ENCODE measurements at places on chromosomes 16 and 17.

DNA sequence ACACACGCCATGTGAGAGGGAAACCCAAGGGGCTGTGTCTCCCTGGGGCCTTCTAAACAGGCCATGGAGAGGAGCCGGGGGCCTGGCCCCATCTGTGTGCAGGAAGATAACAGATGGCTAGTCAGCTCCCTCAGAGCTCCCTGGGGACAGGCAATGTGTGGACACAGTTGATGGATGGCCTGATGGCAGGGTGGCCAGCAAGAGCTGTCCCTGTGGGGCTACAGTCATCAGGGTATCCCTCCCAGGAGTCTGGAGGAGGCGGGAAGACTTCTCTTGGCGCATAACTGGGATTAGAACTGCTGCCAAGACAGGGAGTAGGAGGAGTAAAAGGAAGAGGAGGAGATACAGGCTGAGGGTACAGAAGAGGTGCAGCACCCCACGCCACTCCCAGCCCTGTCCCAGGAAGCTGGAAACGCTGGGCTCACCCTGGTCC, 17.3 kb downstream of the MYO18A start:
- DNase-seq, result no peak

DNA sequence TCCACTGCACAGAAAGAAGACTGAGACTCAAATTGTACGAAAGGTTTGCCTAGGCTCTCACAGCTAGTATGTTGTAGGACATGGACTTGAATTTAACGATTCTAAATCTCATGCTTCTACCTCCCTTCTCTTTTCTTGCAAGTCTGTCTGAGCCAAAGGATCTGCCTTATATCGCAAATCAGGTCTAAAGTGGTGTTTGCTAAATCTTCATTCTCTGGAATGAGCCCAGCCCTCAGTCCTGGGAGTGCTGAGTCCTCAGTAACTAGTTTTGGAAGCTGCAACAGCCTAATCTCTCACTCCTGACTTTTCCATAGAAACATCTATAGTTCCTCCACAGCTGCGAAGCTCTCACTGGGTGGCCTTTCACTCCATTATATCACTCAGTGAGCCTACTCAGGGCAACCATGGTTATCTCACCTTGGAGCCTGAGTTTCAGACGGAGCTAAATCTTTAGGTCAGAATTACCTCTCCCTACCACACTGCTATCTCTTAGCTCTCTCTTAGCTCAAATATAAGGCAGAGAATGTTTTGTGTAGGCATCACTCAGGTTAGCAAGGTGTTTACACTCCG, 575.5 kb upstream of the C16orf82 start:
- DNase-seq, result no peak

DNA sequence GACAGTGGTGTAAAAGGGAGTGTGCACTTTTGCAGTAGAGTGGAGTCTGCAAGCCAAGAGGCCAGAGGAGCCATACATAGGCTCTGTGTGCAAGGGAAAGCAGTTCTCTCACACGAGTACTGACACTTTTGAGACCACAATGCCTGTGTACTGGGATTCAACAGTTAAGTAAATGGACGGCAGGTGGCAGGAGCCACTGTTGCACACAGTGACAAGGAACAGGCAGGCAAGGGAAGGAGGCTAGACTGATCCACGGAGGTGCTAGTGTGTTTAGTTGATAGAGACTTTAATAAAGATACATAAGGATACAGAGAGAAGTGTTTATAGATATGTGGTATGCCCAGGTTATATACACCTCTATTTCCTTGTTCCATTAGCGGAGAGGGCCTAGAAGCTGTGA, 67.0 kb downstream of the MPRIP start:
- no peak for DNase-seq

- no peak for DNase-seq
Measured at GRCh38 chr16:25978218-25978617, 286.5 kb downstream of the HS3ST4 start.

DNA sequence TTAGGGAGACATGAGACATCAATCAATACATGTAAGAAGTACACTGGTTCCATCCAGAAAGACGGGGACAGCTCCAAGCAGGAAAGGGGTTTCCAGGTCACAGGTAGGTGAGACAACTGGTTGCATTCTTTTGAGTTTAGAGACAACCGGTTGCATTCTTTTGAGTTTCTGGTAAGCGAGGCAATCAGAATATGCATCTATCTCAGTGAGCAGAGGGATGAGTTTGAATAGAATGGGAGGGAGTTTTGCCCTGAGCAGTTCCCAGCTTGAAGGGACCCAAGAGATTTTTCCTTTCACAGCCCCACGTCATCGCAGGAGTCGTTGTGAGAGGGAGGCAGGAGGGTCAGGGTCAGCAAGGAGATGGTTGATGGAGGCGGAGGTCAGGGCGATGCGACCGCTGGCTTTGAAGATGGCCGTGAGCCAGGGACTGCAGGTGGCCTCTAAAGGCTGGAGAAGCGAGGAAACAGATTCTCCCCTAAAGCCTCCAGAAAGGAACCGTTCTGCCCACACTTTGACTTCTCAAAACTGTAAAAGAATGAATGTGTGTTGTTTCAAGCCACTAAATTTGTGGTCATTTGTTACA, 36.5 kb downstream of the IRF8 start:
- no peak for DNase-seq

DNA sequence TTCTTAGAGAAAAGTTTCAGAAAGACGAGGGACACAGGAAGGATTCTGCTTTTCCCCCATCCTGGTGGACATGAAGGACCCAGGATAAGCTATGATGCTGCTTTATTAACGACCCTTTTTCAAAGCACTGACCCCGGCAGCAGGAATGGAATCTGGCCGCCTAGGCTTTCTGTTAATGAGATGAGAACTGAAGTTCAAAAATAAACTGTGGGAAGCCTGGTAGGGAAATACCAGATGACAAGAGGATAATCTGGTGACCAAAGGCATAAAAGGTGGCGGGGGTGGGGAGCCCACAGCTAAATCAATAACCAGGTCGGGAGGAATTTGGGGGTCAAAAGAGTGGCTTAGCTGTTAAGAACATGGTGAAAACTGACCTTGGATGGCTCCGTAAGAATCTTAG, 171.0 kb downstream of the XYLT1 start:
- no peak for DNase-seq

All from HAP-1 (cell line).